ENCODE measurements at places on chromosomes 1 and 21. TPM values are rescaled to one million over a fixed set of nuclear protein-coding genes. Genes with fewer than 3 reads are reported as not detected.

The ERVH48-1 gene
- polyA plus RNA-seq: 1.2 TPM

The TNFSF4 gene
- polyA plus RNA-seq: 0.58 TPM

The GREM2 gene
- 0.05 TPM for polyA plus RNA-seq

The SUSD4 gene
- polyA plus RNA-seq: 21.5 TPM

The DHRS3 gene
- polyA plus RNA-seq: 39.9 TPM

The SLAMF7 gene
- polyA plus RNA-seq: 0.52 TPM

The GSTM3 gene
- polyA plus RNA-seq: 75.6 TPM

The TCHHL1 gene
- polyA plus RNA-seq: not detected
